ENCODE measurements at places on chromosomes 6 and 20.

- no peak for DNase-seq
Measured at GRCh38 chr6:19723545-19723944, 113.6 kb upstream of the ID4 start.

GRCh38 chr20:44287272-44288097, 23.5 kb downstream of the FITM2 start:
- DNase-seq: no peak

DNA sequence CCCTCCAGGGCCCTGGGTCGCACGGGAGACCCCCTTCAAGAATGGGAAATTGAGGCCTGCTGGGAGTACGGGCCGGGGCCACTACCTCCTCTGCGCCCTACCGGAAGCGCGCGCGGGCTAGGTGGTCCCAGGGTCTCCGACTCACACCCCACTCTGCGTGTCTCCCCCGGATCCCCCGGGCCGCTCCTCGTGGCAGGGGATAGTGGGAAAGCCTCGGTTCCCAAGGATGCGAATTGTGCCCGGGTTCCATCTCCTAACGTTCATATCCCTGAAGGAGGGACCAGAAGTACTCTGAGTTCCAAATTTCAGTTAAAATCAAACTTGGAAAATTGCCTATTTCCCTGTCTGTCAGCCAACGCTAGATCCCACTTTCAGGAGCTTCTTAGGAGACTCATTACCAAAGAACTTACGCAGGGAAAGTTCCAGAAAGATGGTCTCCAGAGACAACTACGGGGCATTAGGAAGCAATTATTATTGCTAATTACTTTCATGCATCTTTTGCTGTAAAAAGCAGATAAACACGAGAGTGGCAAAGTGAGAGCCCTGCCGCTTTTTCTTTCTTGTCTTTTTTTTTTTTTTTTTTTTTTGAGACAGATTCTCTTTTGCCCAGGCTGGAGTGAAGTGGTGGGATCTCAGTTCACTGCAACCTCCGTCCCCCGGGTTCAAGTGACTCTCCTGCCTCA, 858 bp downstream of the FAM83D start:
- no peak for DNase-seq

- DNase-seq: no peak
Measured at GRCh38 chr6:100430962-100431361, 33.8 kb downstream of the SIM1 start.

DNA sequence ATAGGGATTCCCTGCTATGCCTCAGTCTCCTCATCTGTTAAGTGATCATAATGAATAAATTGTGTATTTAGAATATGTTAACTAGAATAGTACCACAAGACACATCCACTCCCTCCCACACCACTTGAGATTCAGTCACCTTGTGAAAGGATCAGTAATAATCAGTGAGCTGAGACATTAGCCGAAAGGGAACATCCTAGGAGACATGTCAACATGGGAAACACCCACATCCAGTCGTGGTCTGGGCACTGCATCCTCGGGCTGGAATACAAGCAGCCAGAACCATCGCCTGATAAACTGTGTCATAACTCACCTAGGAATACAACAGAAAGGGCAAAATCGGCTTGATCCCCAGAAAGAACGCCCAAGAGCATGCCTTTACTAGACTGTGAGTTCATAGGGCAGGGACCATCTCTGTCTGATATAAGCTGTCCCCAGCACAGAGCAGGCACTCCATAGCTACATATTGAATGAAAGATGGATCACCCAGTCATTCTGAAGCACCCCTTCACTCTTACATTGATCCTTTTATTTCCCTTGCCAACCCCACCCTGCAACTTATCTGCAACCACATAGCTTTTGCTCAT, 23.9 kb downstream of the RIPOR2 start:
- DNase-seq: no peak

- DNase-seq: no peak
Measured at GRCh38 chr6:20377623-20378265, 23.9 kb upstream of the E2F3 start.

GRCh38 chr6:116465246-116465645, 4.1 kb downstream of the CALHM6 start:
- no peak for DNase-seq

DNA sequence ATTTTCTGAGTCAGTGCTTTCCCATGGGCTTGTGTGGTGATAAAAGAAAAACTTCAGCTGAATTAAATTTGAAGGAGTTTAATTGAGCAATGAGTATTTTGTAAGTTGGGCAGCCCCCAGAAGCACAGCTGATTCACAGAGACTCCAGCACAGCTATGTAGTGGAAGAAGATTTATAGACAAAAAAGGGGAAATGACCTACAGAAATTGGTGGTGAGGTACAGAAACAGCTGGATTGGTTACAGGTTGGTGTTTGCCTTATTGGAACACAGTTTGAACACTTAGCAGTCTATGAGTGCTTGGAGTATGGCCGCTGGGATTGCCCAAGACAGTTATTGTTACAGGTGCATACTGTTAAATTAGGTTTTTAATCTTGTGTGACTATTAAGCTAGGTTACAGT, 96.9 kb upstream of the PTPRK start:
- DNase-seq: no peak

DNA sequence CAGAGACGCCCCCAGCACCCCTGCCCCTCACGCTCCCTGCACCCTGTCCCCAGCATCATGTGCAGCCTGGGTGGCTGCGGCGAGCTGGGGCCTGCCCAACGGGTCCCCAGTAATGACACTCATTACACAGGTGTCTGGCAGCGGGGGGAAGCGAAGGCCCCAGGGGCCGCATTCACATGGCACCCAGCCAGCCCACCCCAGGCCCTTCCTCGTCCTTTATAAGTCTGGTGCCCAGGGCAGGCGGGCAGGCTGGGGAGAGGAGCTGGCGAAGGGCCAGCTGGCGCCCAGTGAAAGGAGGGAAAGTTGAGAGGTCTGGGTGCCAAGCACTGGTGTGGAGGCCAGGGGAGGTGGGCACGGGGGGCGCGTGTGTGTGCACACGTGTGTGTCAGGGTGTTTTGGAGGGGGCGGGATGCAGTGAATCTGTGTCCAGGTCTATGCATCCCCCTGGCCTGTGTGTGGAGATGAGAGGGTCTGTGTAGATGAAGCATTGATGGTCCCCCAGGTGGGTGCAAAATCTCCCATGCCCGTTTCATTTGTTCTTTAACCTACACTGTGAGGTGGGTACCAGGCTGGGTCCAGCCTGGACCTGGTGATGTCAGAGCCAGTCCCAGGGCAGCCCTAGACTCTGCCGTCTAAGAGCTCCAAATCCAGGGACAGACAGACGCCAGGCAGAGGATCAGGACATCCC, 105.3 kb downstream of the CEBPB start:
- DNase-seq: no peak

GRCh38 chr20:33158637-33159385, 9.1 kb upstream of the BPIFA2 start:
- DNase-seq: no peak

GRCh38 chr20:17936761-17937732, 31.5 kb downstream of the SNX5 start:
- DNase-seq: no peak

GRCh38 chr20:23118144-23118543, 32.0 kb upstream of the CD93 start:
- DNase-seq: no peak

DNA sequence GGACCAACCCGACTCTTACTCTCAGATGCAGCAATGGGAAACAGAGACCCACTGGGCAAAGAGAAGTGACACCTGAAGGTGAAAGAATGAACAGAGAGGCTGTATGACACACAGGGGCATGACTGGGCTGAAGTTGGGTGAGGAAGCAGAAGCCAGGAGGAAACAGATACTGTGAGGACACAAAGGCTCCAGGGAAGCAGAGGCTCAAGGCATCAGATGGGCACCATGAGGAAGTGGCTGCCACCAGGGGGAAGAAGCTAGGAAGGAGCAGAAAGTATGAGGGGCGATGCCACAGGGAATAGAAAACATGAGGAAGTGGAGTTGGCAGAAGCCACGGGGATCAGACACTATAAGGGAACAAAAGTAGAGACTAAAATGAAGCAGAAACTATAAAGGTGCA, 30.9 kb upstream of the OCSTAMP start:
- no peak for DNase-seq

DNA sequence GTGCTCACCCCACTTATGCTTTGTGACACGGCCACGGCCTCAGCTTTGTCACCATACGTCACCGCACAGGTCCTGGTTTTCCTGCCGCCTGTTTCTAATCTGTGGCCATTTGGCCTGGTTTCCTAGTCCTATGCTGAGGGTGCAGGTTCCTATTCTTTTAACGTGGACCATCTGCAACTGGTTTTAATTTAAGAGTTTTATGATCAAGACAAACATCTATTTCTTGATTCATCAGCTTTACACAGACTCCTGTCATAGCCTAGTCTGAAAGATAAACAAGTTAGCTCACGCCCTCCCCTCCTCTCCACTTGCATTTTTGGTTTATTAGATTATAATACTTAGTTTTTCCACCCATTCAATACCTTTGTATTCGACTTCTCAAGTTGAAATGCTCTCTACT, 97.5 kb upstream of the RPS6KA2 start:
- DNase-seq: no peak

- DNase-seq: no peak
Measured at GRCh38 chr6:9606435-9607134, 808.3 kb downstream of the TFAP2A start.

- no peak for DNase-seq
Measured at GRCh38 chr20:33518071-33518470, 28.2 kb downstream of the CBFA2T2 start.

- DNase-seq: no peak
Measured at GRCh38 chr20:10824750-10825500, 151.1 kb upstream of the JAG1 start.

DNA sequence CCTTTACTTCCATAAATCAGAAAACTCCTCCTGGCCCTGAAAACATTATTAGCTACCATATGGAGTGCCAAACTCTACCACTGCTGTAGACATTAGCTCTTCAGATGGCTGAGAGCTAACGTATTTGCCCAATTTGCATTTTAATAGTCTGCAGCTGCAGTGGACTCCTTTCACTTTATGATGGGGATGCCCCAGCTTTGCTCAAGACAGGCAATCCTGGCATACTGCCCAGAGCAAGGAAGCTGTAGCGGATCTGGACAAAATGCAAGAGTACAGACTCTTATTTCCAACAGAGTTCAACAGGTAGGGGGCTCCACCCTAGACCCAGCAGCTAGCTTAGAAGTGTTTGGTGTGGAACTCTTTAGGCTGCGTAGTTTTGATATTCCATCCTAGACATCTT, 246.7 kb downstream of the FOXC1 start:
- no peak for DNase-seq

- DNase-seq: no peak
Measured at GRCh38 chr6:152298848-152299735, 338.1 kb downstream of the SYNE1 start.

- DNase-seq: no peak
Measured at GRCh38 chr6:74070091-74070490, 374.1 kb downstream of the CD109 start.
